Coronary artery (tissue), 2 donors: ENCODE measurements at places on chromosomes 7 and 10.

DNA sequence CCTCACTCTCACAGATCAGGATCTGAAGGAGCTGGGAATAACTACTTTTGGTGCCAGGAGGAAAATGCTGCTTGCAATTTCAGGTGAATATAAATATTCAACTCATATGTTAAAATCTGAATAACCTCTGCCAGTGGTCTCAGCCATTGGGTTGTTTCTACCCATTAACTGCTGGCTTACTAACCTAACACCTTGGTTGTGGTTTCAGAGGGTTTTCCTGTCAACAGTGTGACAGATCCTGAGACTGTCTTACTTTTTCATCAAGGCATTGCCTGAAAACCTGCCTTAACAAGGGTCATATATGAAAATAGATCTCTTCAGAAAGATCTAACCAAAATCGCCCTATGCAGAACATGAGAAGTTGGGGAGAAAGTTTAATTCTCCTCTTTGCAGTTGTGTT lies 307.7 kb downstream of the BICC1 start:
- no peak for DNase-seq

- DNase-seq: no peak
Observed at GRCh38 chr7:44109991-44110390, 5.8 kb downstream of the AEBP1 start.

DNA sequence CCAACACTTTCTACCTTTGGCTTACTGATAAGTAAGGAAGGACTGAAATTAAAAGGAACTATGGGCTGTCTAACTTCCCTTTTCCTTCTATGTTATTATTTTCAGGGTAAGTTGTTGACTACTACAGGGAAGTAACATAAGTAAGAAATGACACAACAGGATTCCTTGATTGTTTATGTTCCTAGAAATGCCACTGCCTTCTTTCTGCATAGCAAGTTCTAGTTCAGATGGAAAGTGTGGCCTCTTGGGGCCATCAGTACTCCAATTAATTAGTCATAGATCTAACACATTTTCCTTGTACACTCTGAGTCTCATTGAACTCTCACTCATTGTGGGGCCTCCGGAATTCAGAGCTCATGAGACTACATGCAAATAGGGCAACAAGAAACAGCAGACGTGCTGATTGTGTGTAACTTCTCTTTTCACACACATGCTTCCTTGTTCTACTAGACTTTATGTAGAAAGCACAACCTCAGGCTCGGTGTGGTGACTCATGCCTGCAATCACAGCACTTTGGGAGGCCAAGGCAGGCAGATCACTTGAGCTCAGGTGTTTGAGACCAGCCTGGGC lies 35.3 kb upstream of the HIBADH start:
- no peak for DNase-seq

DNA sequence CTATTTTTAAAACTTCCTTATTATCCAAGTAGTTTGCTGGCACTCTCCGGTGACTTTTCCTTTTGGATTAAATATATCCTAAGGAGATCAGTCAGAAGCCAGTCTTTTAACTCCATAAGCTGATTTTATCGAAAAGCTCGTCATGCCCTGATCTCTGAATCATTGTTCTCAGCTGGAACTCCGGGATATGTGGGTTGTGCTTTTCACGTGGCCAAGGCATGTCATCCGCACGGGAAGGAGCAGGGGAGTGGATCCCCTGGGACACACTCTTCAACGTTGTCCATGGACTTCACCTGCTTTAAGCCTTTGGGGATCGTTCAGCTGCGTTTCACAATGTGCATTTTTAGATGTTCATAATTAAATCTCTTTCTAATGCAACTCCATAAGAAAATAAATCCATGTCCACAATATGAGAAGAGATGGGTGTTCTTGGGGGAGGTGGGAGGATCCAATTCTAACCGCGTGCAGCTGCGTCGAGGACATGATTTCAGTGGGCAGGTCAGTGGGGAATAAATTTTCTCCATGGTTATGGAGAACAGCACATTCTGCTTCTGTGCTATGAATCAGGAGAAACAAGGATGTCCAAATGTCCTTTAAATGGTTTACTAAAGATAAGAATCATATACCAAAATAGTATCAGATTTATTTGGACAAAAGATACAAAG lies 229.5 kb upstream of the ADARB2 start:
- DNase-seq: no peak

DNA sequence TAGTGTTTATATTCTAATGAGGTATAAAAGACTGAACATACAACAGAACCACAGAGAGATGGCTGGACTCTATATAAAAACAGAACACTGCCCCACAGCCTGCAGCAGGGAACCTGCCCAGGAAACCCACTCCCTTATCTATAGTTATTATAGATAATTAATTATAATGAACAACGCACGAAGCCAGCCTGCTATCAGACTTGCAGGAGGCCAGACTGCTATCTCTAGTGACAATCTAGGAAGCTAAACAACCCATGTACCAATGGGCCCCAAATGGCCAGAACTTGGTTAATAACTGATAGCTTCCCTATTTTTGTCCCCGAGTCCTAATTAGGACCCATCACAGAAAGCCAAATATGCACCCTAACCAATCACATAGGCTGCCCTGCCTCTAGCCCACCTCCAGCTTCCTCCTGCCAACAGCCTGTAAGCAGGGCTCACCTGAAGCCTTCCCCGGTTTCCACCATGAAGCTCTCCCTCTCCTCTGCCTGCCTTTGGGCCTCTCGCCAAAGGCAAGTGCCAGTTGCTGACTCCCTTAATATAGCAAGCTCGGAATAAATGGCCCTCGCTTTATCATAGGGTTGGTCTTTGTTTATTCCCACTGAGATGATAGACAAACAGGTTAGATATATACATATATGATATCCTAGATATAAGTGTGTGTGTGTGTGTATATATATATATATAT lies 74.5 kb downstream of the SYPL1 start:
- no peak for DNase-seq

- no peak for DNase-seq
Observed at GRCh38 chr10:61899663-61899996, 1.9 kb upstream of the ARID5B start.

GRCh38 chr10:106436123-106436715 lies 728.3 kb downstream of the SORCS1 start:
- no peak for DNase-seq

DNA sequence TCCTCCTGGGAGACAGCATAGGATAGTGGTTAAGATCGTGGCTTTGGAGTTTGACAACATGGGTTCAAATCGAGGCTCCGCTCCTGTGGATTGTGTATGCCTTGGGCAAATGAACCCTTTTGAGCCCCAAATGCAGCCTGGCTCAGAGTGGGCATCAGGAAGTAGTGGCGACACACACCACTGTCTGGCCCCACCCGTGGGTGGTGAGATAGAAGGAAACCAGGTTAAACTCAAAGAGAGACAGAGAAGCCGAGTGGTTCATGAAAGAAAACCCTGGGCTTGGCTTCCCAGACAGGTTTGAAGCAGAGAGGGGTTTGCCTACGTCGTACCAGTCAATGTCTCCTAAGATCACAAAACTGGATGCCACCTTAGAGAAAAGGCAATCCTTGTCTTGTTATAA lies 57.7 kb downstream of the PRTFDC1 start:
- no peak for DNase-seq

DNA sequence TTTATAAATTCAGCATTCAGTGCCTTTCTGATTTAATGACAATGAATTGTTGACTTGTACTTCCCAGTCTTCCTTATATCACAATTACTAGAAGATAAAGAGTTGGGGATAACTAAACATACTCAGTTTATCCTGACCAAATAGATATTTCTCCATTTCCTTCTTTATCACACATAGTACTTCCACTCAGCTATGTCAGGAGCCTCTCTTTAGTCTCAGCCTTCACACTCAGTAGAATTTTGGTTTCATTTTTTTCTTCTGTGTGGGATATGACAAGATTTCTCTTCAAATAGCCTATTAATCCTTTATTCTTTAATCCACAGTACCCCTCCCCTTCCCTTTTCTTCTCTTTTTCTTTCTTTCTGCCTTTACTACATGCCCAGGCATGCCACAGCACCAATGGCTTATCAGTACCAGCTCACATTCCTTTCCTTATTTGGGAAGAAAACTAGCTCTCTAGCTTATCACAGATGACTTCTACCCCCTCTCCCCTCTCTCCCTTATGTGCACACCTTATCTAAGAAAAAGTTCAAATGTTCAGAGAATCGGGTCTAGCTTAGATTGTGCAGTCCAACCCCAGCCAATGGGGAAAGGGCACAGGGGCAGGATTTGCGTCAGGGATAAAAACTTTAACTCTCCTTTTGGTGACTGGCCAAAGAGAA lies 109.0 kb downstream of the PHF14 start:
- no peak for DNase-seq

GRCh38 chr7:124155432-124156022 lies 122.7 kb upstream of the TMEM229A start:
- DNase-seq: no peak

DNA sequence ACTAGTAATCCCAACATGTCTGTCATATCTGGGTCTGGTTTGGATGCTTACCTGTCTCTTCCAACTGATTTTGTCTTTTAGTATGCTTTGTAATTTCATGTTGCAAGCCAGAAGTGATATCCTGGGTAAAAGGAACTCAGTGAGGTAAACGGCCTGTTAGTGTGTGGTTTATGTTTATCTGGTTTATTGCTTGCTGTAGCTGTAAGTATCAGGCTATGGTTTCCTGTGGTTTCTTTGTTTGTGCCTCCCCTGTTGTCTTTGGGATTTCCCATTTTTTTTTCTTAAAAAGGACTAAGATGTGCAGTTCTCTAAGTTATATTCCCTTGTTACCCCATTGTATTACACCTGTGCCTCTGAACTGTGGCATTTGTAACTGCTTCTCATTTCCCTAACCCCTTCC lies 323.5 kb upstream of the POM121L12 start:
- no peak for DNase-seq

- no peak for DNase-seq
Observed at GRCh38 chr10:7826971-7827370, 8.7 kb downstream of the TAF3 start.

- DNase-seq: no peak
Observed at GRCh38 chr10:121032460-121032859, 181.3 kb downstream of the WDR11 start.

GRCh38 chr7:46745707-46746090 lies 824.6 kb upstream of the IGFBP3 start:
- no peak for DNase-seq

- no peak for DNase-seq
Observed at GRCh38 chr10:5088703-5089261, 5.4 kb upstream of the AKR1C3 start.

GRCh38 chr7:67018940-67019339 lies 22.3 kb downstream of the TYW1 start:
- DNase-seq: no peak

DNA sequence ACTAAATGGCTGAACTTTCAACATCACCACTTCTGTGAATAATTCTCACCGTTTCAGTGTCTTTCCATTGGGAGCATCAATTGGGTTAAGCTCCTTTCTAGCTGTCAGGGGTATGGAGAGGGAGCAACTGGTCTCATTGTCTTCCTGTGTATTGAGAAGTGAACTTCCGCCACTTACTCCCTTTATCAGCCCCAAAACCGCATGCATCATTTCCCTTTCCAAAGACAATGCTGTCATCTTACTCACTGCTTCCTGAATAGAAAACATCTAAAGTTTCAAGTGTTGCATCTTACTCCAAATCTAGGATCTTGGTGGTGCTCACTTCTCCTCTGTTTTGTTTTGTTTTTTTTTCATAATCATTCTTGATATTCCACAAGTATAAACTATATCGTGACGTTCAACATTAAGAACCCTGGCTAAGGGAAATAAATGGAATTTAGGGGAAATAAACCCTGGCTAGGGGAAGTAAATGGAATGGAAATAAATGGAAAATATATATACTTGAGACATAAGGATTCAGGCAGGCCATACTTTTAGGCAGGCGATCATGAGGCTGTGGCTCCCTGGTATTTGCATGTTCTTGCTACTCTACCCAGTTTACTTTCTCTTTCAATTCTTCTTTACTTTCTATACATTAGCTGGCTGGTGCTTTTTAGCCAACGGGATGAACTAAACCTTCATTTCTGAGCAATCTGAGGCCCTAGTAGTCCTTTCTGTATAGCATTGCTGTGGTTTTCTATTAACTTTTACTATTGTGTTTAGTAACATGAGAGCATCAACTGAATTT lies 371.9 kb downstream of the BMPER start:
- DNase-seq: no peak

DNA sequence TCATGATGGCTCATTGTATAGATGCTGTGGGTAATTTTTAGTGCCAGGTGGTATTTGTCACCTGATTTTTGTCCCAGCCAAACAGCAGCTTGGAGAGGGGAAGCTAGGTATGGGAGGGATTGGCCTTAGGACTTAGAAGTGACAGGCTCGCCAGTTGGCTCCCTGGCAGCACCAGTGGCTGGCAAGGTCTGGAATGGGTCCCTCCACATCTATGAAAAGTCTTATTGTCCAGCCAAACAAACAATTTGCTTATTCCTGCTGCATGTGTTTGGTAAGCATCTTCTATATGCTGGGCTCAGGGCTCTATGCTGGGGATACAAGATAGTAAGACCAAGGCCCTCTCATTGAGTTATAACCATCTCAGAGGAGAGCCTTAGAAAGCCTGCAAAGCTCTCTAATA lies 42.5 kb downstream of the SORCS3 start:
- DNase-seq: no peak

DNA sequence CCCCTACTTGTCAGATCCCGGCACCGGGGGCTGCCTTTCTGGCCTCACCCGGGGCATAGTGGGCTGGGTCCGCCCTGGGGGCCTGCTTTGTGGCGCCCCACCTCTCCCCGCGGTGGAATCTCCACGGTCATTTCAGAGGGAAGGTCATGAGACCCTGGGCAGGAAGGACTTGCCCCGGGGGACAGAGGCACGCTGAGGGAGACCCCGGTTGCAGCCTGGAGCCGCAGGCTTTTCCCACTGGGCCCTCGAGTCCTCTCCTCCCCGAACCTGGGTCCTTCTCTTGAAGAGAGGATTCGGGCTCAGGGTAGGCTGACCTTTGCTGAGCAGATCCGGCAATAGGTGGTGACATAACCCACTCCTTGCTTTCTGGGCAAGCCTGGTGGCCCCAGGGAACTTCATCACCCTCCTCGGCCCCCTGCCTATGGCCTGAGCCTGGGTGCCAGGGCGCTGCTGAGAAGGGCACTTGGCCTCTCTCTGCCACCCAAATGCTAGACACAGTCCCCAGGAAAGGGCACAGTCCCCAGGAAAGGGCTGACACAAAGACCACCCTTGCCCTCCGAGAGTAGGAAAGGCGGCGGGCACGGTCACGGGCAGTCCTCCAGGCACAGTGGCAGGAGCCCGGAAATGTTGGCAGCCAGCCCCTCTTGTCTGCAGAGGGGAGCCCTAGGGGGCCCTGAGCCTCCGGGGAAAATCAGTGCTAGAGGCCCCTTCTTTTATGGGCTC lies 36.2 kb downstream of the FKBP6 start:
- no peak for DNase-seq

GRCh38 chr10:93086289-93086688 lies 12.6 kb downstream of the CYP26A1 start:
- DNase-seq: no peak
